ENCODE measurements at places on chromosomes 16 and 17.

GRCh38 chr16:21227866-21228265, 5.6 kb upstream of the ANKS4B start:
- no peak for DNase-seq

- DNase-seq, result no peak
Observed at GRCh38 chr17:44279666-44280391, 11.9 kb upstream of the SLC4A1 start.

- no peak for DNase-seq
Observed at GRCh38 chr17:75832164-75832651, 12.0 kb downstream of the UNC13D start.

- DNase-seq, result no peak
Observed at GRCh38 chr17:77772899-77773358, 185.6 kb upstream of the TNRC6C start.

- no peak for DNase-seq
Observed at GRCh38 chr17:44345454-44346026, 438 bp downstream of the GRN start.

Measured in activated T-helper 1 cell treated with anti-CD3 and anti-CD28 coated beads, Interleukin-2, amount 50 U/mL, for 16 hours (primary cell).